ENCODE measurements at places on chromosomes 3 and 15.

DNA sequence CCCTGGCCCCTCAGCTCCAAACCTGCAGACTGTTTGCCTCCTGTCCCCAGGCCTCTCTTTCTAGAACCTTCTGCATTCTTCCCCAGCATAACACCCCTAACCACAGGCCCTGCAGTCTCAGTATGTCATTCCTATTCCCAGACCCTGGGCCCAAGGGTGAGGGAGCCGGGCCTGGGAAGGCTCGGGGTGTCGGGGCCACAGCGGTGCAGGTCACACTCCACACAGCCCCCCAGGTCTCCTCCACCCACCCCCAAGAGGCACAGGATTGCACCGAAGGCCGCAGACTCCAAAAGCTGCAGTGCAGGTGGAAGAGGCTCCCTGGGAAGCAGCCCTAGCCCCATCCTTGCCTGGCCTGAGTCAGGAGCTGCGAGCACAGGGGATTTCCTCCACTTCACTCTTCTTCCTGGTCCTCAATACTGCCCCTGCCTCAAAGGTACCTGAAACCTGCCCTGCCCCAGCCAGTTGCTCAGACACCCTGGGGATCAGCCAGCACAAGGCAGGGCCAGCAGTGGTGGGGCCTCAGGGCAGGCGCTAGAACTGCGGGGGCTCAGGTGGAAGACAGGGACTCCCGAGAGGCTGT is 31.1 kb downstream of the TNK2 start:
- no peak for DNase-seq

DNA sequence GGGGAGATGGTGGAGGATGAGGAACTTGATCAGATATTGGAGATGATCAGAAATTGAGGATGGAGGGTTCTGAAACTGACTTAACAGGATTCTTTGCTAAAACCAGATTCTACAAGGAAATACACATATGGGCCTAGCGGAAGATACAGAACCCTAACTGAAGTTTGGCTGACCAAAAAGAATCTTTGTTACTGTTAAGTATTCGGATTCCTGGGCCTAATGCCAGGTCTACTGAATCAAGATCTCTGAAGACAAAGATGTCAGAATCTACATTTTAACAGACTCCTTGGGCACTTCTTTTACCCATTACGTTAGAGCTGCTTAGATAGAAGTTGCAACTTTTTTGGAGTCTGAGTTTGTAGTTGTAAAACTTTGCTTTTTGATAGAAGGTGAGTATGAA is 137.7 kb downstream of the FNDC3B start:
- no peak for DNase-seq

- DNase-seq: no peak
Observed at GRCh38 chr15:50377867-50378751, 23.1 kb upstream of the GABPB1 start.

DNA sequence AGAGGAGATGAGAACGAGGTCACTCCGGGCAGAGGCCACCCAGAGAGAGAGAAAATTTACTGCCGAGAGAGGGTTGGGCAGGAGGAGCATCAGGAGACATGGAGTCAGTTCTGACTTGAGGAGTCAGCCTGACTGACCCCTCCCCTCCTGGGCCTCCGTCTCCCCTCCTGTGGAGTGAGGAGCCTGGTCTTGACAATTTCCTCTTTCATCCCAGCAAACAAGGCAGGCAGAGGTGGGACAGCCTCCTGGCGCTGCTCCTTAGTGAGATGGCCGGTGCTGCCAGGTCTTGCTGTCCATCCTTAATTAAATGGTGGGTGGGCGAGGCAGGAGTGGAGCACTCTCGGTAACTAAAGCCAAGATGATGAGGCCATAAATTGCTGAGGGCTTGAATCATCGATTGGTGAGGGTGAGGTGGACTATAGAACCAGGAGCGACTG is 60.6 kb downstream of the CYP11A1 start:
- no peak for DNase-seq

- no peak for DNase-seq
Observed at GRCh38 chr15:24857763-24858162, 97.0 kb upstream of the SNRPN start.

DNA sequence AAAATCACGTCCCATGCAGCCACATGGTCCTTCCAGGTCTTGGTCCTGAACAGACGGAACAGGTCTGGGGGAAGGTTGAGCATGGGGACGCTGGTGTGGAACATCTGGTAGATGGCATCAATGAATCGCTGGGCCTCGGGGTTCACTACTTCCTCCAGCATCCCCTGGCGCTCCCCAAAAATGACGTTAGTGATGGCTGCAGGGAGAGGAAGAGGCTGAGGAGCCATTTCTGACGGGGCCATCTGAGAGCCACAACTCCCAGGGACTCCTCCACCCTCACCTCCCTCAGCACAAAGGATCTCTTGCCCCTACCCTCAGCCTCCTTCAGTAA is 23.7 kb downstream of the CYP11A1 start:
- DNase-seq: no peak

- no peak for DNase-seq
Observed at GRCh38 chr15:89728254-89728653, 22.8 kb downstream of the MESP1 start.

DNA sequence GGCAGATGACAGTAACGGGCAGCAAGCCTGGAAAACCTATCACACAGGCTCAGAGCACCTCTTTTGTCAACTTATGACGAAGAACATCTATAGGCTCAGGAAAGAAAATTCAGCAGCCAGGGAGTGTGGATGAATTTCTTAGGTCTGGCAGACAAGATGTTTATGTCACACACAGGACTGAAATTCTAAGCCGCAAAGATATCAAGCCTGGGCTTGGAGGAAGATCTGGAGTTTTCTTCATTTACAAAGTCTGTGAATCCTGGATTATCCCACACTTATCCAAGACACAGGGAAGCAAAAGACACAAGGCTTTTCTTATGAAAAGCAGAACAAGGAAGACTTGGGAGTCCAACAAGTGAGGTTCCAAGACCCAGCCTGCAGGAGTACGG is 23.4 kb upstream of the CHCHD6 start:
- no peak for DNase-seq

DNA sequence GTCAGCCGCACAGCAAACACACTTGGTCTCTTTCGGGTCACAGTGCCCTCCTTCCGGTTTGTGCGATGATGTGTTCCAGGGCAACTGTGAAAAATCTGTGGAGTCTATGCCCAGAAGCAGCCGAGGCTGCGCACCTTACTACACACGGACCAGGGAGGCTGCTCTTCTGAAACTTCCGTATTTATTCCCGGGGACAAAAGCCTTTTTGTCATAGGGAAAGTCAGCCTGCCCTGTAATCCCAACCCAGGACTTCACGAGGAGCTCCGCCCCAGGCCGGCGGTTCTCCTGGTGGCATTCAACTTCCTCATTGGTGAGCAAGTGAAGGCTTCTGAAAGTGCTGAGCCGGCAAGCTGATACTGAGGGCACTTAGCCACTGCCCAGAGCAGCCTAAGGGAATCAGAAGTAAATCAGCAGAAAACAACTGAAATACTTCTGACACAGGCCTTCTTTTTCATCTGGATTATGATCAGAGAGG is 126.5 kb downstream of the FMN1 start:
- DNase-seq: no peak

DNA sequence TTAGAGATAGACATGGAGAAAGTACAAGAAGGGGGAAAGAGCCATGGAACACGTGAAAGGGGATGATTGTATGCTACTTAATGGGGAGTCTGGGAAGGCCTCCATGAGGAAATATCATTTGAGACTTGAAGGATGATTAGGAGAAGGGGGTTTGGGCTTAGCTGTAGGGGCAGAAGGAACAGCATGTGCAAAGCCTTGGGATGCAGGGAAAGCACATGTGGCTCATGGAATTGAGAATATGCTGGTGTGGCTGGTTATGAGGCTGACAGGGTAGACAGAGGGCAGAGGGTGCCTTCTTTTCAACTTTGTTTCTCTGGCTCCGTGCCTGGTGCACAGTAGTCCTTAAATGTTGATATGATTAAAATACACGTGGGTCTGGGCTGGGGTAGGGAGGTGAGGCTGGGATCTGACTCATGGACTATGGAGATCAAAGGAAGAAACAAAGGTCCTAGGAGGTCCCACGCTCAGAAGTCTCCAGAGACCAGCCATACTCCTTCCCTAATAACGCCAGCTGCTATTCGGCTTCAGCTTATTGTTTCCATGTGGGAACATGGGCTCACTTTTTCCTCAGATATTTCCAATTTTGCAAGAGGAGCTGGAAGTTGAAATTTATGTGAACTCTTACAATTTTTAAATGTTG is 1.1 kb downstream of the GTF2E1 start:
- no peak for DNase-seq

- no peak for DNase-seq
Observed at GRCh38 chr3:55899887-55900286, 412.8 kb upstream of the WNT5A start.

- DNase-seq: no peak
Observed at GRCh38 chr3:186989429-186989828, 59.1 kb downstream of the ST6GAL1 start.
